ENCODE measurements at places on chromosomes 13 and 19.

DNA sequence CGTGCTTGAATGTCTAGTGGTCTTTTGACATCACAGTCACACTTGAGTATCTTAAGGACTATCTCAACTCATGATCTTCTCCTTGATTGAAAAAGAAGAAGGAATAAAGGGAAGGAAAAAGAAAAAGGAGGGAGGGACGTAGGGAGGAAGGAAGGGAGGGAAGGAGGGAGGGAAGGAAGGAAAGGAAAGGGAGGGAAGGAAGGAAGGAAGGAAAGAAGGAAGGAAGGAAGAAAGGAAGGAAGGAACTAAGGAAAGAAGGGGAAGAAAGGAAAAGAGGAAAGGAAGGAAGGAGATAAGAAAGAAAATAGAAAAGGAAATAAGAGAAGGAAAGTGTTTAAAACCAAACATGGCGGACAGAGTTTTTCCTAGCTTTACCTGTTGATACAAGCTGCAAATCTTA lies 64.7 kb downstream of the RNASEH2B start:
- DNase-seq = no peak

GRCh38 chr19:56842412-56842811 lies 1.9 kb upstream of the PEG3 start:
- DNase-seq = no peak

GRCh38 chr13:113544071-113544891 lies 40.3 kb upstream of the TFDP1 start:
- peak; percentile 70 for DNase-seq

DNA sequence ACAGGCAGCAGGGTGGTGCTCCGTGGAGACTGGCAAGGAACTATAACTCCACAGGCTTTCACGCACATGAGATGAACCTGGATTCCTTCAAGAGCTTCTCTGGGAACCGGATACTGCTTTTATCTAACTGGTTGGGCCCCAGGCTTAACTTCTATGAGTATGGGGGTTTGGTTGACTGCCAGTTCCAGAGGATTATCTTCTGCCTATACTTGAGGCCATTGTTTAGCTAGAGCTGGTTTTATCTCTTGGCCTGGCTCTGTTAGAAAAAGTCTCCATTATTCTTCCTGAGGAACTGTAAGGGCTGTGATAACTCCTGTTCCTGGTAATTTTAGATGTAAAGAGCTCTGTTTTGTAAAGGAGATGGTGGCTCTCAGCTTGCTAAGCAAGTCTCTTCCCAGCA lies 40.9 kb downstream of the ZNF846 start:
- DNase-seq = no peak

DNA sequence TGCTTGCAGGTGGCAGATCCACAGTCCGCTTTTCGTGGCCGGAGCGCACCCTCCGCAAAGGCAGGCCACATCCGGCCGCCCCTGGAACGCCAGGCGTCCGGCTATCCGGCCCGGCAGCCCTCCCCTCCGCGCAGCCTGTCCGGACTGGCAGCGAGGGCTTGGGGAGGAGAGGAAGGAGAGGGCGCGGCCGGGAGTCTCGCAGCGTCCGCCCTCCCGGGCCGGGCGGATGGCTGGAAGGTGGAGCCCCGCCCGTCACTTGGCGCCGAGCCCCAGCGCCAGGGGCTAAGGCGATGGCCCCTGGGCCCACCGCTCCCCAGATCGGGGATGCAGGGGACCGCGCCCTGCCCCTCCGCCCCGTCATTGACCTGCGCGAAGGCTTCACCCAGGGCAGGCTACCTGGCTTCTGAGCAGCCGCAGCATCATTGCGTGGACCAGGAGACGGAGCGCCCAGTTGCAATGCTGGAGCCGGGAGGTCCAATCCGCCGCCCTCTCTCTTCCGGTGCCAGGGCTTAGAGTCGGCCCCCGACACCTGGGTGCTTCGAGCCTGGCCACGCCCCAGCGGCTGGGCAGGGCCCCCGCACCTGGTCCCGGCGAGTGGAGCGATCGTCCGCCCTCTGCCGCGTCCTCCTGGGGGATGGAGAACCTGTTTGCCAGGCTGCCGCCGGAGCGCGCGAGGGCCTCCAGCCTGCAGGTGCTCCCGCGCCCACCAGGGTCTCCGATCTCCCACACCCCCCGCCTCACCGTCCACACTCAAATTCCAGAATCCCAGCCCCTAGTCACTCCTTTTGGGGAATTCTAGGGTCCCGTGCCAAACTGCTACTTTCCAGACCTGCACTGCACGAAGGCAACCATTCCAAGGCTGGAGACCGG lies at the start of gene FUT1:
Gene FUT1 (minus strand): TSS at position 146 of the 870 bp plus-strand sequence. CDS start 1,360 bp downstream, outside the sequence.
- DNase-seq = peak; percentile 69

DNA sequence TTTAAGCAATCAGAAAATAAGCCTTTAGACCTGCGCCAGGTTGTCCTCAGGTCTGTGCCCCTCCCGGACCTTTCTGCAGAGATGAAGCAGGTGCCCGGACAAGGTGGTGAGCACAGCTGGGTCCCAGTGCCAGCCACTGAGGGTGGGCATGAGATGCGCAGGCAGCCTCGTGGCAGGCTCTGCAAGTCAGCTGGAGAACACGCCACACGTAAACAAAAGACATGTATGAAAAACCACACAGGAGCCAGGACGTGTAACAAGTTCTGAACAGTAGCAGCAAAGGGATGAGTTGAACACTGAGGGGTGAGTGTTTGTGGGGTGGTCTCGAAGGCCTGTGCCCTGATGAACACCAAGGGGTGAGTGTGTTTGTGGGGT lies 68.8 kb upstream of the MCF2L start:
- no peak for DNase-seq

All from aorta (tissue), 5 donors.